ENCODE measurements at places on chromosomes 6 and 20.
A peak's percentile ranks its signal among the peaks of the same experiment; 100 is the strongest.

- no peak for DNase-seq
These were observed 3.2 kb downstream of the SNX21 start for GRCh38 chr20:45836841-45837240.

DNA sequence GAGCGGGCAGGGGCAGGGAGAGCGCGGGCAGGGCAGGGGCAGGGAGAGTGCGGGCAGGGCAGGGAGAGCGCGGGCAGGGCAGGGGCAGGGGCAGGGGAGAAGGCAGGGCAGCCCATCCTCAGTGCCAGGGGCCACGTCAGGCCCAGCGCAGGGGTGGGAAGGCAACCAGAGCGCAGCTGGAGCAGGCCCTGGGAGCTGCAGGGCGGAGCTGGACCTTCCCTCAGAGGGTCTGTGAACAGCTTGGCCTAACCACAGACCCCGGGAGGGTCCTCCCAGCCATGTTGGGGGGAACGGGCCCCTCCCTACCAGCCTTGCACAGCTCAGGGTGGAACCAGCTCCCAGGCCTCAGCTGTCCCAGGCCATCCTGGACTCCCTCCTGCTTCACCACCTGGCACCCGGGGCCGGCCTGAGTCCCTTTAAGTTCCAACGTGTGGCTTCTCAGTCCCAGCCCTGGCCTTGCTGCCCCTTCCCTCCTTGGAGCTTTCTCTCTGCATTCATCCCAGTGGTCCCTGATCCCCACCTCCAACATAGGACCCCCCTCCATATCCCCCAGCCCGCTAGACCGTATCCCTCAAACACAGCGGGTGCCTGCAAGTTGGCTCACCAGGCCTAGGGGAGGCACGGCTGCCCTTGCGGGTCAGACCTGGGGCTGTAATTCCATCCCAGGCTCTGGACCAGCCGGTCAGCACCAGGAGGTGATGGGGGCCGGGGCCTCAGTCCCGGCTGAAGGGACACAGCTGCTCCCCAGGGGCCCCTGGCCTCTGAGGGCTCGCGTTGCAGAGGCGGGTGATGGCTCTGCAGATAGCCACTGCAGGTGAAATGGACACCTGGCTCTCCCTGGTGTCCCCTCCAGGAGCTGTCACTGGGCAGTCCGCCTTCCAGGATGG is 5.6 kb upstream of the ZBTB46 start:
- DNase-seq, result no peak

DNA sequence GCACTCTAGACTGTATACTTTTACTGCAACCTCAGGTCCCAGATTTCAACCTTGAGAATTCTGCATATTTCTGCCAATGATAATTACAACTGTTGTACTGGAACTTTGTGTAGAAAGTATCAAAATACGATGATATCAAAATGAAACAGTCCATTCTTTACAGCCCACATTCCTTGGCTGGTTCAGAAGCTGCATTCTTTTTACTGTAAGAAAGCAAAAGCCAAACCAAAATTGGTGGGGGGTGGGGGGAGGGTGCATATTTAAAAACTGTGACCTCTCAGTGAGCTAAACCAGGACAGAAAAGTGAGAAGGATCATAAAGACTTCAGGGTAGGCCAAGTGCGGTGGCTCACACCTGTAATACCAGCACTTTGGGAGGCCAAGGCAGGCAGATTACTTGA is 41.8 kb upstream of the UBR2 start:
- peak; percentile 53 for DNase-seq

DNA sequence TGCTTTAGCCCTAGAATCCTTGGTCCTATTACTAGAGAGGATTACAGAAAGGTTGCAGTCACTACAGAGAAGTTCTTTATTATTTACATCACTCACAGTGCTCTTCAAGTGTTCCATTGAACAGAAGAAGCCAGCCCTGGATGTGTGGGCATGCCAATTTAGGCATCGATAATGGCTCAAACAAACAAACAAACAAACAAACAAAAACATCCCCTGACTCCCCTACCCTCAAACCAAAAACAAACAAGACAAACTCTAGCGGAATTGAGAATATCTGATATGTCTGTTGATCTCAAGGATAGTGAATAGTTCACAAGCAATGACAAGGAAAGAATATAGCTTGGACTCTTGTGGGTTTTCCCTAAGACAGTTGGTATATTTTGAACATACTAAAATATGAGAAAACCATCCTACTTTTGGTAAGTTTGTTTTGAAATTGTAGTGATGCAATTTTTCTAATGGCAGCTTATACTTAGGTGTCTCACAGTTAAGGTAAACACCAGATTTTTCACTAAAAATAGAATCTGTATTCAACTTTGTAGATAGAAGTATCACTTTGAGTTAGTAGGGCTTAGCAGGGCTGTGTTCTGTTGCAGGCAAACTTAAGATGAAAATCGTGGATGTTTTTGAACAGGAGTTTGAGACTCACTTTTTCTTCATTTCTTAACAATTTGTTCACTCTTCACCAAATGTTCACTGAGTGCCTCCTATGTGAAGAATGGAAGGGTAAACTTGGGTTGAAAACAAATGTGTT is 92.8 kb upstream of the FAM184A start:
- no peak for DNase-seq

DNA sequence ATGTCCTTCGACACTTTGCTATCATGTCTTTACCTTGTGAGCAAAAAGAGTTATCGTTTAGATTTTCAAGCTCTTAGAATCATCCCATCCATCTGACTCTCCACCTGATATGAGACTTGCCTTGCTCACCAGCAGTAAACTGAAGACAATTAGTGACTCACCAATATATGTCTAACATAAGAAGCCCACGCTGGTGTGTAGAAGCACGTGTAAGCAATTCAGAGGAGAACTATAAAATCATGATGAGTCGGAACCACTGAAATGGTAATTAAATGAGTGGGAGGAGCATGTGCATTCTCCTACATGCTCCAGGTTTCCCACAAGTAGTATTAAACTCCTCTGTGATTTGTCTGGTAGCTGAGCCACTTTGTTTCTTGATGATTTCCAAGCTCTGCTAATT is 181.6 kb upstream of the RNF217 start:
- DNase-seq, result no peak

- DNase-seq, result no peak
These were observed 26.6 kb upstream of the NPBWR2 start for GRCh38 chr20:64133951-64134407.

DNA sequence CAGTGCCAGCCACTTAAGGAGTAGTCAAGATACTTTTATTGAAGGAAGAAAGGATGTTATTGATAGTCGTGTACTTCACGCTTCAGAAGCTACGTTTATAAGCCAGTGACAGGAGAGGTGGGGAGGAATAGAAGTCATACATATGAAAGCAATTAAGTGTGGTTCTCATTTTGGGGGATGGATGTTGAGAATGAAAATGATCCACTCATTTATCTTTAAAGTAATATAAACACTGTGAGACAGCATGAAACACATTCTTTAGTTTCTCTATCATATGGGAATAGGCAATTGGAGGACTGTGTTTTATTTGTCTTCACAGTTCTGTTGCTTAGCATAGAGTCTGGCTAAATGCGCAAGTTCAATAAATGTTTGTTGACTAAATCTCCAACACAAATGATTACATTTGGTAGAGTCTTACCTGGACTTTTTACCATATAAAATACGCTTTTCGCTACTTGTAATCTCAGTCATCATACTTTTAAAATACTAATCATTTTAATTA is 35.2 kb downstream of the AK9 start:
- DNase-seq, result no peak

DNA sequence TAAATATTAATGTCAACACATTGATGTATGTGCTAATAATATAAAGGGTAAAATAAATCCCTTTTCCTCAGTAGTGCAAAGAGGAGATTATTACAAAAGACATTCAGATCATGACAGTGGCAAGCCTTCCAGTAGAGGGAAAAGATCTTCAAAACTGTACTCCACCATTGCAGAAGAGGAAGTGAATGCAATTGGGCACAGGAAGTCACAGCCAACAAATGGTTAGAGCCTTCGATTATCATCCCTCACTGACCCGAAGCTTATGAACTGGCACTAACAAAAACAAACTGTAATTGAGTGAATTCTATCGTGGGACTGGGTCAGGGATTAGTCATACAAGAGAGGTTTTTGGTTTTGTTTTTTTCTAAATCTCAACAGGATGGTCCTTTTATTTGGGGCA is 39.3 kb upstream of the SCGN start:
- DNase-seq, result no peak

- no peak for DNase-seq
These were observed 19.1 kb upstream of the SIRPG start for GRCh38 chr20:1676650-1677049.

GRCh38 chr6:154450498-154450897 is 60.0 kb downstream of the CNKSR3 start:
- DNase-seq, result no peak

DNA sequence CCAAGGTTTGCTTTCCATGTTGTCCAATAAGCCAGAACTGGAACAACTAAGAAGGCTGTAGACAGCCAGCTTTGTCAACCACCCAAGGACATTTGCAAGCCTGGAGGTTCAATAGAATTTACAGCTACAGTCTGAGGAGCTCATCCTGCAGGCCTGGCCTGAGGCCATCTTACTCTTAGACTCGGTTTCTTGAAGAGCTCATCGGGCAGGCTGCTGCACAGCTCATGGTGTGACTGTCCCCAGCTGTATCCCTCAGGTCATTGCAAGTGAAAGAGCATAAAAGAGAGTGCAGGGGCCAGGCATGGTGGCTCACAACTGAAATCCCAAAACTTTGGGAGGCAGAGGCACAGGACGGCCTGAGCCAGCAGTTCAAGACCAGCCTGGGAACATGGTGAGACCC is 96.9 kb upstream of the FOXQ1 start:
- no peak for DNase-seq

GRCh38 chr6:38676974-38677544 is 25.9 kb downstream of the GLO1 start:
- no peak for DNase-seq

DNA sequence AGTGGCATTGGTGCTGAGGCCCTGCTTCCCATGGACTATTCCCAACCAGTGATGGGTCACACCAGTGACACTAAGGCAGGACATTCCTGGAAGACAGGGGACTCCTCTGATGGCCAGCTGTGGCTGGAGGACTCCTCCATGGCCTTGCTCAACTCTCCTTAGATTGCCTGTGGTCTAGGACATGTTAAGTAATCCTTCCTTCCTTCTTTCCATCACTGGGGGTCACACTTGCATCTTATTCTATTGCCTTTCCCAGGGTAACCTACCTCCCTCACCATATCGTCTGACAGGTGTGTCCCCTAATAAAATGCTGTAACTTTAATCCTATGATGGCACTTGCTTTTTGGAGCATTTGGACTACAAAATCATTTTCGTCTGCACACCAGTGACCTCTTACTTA is 24.5 kb upstream of the HLA-A start:
- no peak for DNase-seq

DNA sequence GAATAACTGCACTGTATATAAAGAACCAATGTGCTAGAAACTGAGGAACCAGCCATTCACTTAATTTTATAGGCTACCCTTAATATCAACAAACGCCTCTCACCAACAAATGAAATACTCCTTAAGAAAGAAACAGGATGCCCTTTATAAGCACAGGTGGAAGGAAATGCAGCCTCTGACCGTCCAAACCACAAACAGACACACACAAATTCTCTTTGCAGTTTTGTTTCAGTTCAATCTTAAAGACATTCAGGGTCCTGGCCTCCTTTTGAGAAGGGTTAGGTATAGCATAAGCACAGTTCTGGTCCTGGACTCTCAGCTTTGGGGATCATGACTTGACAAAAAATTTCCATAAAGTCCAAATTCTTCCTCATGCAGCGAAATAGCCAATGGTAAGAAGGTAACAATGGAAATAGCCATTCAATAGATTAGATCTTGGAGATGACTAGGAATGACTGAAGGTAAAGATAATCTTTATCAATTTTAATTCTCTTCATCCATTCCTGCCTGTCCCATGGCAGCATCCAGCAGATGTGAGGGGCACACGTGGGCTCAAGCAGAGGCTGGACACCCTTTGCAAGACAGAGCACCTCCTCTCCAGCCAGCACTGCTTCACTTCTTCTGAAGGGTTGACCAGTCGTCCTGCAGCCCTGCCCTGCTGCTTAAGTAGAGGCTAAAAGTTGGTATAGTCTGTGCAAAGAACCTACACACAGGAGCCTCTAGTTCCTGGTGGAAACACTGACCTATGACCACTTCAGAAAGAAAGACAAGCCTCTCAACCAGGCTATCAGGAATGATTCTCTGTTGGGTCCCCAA is 123.9 kb downstream of the CD83 start:
- no peak for DNase-seq

DNA sequence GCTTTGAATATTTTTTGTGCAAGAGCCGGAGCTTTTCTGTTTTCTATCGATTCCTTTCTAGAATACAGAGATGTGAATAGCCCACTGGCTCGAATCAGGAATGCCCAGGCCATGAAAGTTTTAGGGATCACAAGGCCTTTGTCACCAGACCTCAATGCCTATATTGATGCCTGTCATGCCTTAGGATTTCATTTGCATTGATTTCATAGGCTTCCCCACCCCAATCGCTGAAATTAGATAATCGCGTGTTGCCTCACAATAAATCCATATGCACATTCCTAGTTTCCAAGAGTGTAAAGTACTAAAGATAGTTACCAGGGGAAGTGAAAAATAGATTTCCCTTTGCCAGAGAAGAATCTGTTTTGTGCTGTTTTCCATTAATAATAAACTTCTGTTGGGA is 150.8 kb downstream of the SASH1 start:
- no peak for DNase-seq

- DNase-seq, result no peak
These were observed 51.8 kb downstream of the TCP11 start for GRCh38 chr6:35089216-35089934.

GRCh38 chr6:40054186-40054585 is 119.9 kb upstream of the MOCS1 start:
- no peak for DNase-seq

GRCh38 chr6:32761072-32761471 is 2.3 kb downstream of the HLA-DQB2 start:
- no peak for DNase-seq

DNA sequence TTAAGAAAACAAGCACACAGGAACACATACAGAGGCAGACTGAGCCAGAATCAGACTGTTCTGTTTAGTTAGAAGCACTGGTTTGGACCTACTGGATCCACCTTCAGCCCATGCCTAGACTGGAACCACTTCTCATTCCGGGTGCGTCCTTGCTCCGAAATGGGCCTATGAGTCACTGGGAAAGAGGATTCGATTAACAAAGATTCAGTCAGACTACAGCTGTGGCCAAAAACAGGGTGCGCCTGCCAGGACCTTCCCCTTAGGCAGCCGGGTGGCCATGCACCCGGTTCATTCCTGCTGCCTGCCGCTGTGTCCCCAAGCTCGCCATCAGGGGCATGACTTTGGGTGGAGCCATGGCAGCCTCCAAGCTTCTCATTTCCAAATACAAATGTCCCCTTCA is 14.5 kb upstream of the KCNK5 start:
- DNase-seq, result no peak

DNA sequence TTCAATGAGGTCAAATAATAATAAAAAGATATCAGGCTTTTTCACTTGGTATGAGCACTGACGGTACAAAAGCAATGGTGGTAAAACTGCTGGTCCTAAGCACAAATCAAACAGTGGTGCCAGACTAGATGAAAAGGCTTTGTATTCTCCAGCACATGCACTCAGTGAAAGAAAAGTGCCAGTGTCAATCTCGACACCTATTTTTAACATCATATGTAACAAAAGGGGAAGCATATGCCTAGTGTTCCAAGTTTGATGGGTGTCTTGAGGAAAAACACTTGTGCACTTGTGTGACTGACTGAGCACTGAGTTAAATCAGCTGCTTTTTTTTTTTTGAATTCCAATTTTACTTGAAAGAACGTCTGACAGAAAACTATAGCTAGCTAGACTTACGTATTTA is 27.3 kb downstream of the MED23 start:
- DNase-seq, result no peak

- DNase-seq, result no peak
These were observed 7.3 kb downstream of the SNPH start for GRCh38 chr20:1273366-1273765.

GRCh38 chr20:18986895-18987580 is 173.5 kb downstream of the SCP2D1 start:
- no peak for DNase-seq

All from astrocyte of the cerebellum (primary cell).